ENCODE measurements at places on chromosomes 16 and 17.

- no peak for DNase-seq
These were observed 4.6 kb downstream of the MMP28 start for GRCh38 chr17:35790841-35791240.

GRCh38 chr17:40547079-40547784 lies 18.0 kb downstream of the CCR7 start:
- peak; percentile 46 for DNase-seq

DNA sequence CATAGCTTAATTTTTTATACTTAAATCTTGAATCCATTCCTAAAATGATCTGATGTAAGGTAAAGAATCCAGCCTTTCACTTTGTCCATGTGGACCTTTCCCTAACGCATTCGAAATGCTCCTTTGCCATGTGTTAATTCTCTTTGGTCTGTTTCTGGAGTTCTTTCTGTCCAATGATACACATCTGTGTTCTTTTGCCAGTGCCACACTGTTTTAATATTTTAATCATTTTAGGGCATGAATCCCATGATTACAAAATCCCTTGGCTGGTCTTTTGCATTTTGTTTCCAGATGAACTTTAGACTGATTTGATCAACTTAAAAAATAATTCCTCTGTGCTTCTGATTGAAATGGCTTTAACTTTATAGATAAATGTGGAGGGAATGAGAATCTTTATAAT lies 74.1 kb downstream of the NTN1 start:
- no peak for DNase-seq

DNA sequence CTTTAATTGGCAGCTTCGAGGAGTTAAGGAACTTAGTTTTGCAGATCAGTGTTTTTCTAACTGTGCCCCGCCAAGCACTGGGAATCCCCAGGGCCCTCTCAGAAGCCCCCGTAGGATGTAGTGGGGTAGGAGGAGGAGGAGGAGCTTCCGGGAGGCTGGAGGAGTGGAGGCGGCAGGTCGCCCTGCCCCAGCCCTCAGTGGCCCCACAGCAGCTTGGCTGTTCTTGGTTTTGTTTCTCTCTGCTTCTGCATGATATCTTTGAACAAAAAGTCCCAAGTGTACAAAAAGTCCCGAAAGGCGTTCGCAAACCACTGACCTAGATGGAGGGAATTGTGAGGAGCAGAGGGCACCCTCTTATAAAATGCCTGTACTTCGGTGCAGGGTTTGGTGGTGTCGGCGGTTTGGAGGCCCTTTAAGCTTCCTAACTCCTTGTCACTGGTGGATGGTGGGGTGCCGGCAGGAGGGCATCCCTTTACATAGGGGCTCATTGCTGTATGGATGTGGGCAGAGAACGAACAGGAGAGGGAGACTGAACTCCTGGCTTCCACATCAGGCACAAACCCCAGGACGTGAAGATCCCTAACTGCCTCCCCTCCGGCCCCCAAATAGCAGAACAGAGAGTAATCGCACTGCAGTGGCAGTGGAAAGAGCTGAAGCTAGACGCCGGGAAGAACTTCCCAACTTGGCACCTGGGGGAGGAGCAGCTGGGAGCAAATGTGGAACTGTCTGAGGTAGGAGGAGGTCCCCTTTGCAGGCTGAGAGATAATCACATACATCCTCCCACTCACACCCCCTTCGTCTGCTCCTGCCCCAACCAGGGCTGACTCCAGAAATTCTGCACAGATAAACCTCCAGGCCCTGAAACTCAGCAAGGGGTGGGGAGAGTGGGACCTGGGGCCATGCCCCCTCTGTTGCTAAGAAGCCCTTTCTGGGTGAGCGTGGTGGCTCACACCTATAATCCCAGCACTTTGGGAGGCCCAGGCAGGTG lies 20.1 kb downstream of the EPOP start:
- DNase-seq, result no peak

- DNase-seq, result no peak
These were observed 2.0 kb downstream of the GNAO1 start for GRCh38 chr16:56192986-56193945.
